ENCODE measurements at places on chromosomes 2 and 18.

- no peak for DNase-seq
Observed at GRCh38 chr2:144464730-144465129, 55.2 kb downstream of the ZEB2 start.

GRCh38 chr2:231185050-231185725, 13.2 kb upstream of the ARMC9 start:
- no peak for DNase-seq

GRCh38 chr2:172052000-172052983, 33.0 kb upstream of the DLX1 start:
- no peak for DNase-seq

GRCh38 chr2:220593526-220593925, 966.1 kb downstream of the SLC4A3 start:
- no peak for DNase-seq

DNA sequence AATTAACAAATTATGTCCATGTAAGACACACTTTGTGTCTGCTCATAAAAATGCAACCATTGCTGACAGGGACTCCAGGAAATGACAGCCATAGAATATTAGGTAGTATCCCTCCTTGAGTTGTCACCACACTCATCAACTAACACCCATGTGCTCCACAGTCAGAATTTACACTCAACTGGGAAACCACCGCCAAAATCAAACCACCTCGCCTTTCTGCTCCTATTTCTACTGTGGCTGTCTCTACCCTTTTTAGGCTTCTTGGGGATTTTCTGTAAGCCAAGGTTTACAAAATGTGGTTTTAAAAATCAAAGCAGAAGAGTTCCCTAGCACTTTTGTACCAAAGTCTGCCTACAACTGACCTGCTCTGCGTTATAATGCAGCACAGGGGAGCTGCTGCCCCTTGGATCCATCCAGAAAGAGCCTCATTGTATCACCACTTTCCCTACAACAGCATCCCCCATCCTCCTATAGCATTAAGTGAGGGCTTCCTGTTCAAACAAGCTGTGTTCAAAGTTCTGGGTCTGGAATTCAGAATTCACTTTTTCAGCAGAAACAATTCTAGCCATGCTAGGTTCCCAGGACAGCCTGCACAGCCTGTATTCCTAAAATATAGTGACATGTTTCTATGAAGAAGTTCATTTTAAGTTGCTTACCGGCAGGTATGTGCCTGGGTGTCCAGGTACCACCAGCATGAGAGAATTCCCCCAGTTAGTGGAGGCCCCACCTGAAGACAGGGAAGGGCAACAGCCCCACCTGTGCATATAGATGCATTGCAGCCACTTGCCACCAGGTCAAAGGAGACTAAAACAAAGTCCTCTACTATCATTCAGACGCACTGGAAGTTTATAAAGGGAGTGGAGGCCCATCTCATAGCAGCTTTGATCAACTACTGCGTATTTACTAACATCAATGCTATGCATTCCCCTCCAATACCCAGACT, 104.3 kb downstream of the MYO5B start:
- DNase-seq: no peak

- no peak for DNase-seq
Observed at GRCh38 chr2:159515441-159515840, 100.9 kb downstream of the BAZ2B start.

DNA sequence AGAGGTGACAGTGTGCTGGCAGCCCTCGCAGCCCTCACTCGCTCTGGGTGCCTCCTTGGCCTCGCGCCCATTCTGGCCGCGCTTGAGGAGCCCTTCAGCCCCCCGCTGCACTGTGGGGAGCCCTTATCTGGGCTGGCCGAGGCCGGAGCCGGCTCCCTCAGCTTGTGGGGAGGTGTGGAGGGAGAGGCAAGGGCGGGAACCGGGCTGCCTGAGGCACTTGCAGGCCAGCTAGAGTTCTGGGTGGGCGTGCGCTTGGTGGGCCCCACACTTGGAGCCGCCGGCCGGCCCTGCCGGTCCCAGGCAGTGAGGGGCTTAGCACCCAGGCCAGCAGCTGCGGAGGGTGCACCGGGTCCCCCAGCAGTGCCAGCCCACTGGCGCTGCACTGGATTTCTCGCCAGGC, 1480.9 kb upstream of the SLC39A10 start:
- DNase-seq: no peak

DNA sequence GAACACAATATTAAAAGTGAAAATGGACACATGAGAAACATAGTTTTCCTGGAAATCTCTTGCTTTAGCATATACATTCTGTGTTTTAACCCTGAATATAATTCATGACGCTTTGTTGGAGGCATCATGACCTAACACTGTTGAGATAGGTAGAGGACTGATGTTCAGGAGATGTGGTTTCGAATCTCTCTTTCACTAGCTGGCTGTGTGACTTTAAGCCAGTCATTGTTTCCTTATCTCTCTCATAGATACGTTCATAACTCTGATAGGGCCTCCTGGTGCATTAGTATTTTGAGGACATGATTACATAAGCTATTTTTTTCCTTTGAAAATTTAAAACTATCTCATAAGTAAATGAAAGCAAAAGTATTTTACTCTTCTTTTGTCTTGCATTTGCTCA, 179.0 kb upstream of the DTNA start:
- no peak for DNase-seq

- DNase-seq: no peak
Observed at GRCh38 chr2:85748039-85748734, 5.6 kb upstream of the ATOH8 start.

GRCh38 chr2:238330391-238330790, 10.1 kb downstream of the TRAF3IP1 start:
- no peak for DNase-seq

DNA sequence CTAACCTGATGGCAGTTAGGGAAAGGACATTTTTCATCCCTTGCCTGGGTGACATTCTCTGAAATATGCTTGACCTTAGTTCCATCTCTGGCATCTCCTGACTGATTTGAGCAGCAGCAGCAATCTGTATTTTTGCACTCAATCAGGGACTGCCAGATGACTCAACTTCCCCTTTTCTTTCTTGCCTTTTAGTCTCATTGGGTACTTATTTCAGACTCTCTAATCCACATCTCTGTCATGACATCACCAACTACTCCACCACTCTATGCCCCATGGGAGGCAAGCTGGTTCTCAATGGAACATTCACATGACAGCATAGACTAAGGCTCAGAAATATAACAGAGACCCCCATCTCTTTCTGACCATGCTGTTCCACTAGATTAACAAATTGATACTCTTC, 254.2 kb downstream of the RIT2 start:
- DNase-seq: no peak

DNA sequence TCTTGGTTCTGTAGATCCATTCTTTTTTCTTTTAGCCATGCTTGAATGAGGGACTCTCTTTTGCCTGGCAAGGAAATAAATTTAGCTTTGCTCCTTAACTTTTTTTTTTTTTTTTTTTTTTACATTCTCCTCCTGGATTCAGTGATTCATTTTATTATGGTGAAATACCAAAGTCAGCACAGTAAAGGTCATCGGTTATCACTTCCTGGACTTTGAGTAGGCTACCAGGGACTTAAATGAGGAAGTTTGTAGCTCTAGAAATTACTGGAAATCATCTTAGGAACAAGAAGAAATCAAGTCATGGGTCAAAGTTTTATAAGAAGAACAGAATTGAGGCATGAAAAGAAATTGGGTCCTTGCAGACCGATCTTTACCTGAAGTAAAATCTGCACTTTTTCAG, 75.0 kb downstream of the SOCS6 start:
- DNase-seq: no peak

DNA sequence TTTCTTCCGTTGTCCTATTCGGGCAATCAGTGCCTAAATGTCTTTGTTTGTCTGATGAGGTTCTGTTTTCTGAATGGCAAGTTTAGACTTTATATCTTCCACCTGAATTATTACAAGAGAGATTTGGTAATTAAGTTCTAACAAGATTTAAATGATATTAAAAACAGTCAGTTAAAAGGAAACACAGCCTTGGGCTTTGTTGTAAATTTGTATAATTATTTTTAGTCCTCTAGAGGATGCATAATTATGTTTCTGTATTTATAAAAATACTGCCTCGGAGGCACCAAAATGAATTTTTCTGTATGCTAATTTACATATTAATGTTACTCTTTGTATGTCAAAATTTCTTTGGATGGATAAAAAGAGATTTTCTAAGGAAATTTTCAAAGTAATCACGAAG, 136.7 kb downstream of the CDCA7 start:
- DNase-seq: no peak

- DNase-seq: no peak
Observed at GRCh38 chr2:128775914-128776285, 457.2 kb upstream of the HS6ST1 start.

DNA sequence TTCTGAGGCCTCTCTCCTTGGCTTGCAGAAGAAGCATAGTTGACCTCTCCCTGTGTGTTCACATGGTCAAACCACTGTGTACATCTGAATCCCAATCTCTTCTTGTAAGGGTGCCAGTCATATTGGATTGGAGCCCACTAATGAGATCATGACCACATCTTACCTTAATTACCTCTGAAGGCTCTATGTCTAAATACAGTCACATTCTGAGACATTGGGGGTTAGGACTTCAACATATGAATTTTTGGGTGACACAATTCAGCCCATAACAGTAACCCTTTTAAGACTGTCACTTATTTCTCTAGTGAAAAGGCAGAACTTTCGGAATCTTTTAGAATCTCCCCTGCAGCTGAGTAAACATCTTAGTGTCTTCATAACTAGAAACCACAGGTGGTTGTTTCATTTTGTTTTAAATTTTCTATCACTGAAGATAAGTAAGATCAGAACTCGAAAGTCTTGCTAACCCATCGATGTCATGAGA, 33.3 kb downstream of the BMP10 start:
- DNase-seq: no peak

DNA sequence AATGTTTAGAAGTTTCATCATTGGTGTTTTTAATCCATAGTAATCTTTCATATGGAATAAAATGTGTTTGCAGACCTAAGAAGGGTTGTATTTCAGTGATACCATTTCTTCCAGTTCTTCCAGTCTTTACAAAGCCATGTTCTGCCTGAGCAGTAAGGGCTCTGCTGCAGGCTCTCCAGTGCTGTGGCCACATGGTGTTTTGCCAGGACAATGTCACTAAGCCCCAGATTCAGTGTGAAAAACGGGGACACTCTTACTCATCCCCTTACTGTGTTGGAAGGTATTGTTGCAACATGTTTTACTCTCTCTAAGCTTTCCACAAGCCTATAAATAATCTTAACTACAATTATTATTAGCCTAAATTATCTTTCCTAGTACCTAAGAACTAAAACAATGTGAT, 481.4 kb upstream of the CDH7 start:
- no peak for DNase-seq

GRCh38 chr18:24054130-24054529, 39.6 kb downstream of the TTC39C start:
- DNase-seq: no peak

GRCh38 chr2:218585541-218585940, 16.9 kb downstream of the CNOT9 start:
- no peak for DNase-seq

DNA sequence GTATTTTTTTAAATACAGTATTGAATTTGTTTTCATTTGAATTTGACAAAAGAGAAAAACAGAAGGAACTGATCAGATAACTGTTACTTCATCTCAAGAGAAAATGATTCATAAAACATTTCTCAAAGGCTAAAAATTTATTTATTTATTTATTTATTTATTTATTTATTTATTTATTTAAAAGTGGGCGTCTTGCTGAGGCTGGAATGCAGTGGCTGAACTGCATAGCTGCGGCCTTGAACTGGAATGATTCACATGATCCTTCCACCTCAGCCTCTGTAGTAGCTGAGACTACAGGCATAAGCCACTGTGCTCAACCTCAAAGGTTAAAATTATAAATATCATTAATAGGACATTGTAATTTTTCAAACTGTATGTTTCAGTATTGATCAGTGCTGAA, 4.5 kb upstream of the PUM2 start:
- DNase-seq: no peak

- DNase-seq: no peak
Observed at GRCh38 chr2:130878933-130879332, 42.2 kb downstream of the ARHGEF4 start.

GRCh38 chr2:178195390-178196166, 1.3 kb downstream of the OSBPL6 start:
- DNase-seq: no peak

DNA sequence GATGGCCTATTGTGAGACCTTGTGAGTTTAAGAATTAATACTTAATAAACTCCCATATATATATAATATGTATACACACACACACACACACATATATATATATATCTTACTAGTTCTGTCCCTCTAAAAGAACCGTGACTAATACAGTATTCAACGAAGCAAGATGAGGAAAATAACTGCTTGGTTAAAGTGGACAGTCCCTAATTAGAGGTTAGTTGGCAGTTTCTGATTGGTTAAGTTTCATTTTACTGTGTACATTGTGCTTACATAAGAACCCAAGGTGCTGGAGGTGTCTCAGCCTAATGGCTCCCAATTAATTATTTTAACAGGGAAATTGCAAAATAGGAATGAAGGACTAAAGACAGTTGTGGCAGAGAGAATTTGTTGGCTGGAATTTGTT, 132.1 kb downstream of the STRN start:
- no peak for DNase-seq

DNA sequence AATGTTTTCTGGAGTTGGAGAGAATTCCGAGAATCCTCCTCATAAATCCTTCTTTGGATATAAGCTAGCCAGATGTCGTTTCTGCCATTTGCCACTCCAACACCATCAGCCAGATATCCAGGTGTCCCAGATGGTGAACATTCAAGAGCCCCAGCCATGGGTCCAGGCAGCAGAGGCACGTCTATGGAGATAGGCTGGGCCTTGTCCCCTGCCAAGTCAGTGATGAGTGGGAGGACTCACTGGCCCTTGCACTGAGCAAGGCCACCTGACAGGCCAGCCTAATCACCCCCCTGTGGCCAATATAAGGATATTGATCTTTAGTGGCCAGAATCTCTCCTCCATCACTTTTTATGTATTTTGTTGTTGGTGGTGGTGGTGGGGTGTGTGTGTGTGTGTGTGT, 28.0 kb downstream of the ARID5A start:
- DNase-seq: no peak

GRCh38 chr2:113134717-113135116, 7.3 kb downstream of the IL1RN start:
- DNase-seq: no peak

DNA sequence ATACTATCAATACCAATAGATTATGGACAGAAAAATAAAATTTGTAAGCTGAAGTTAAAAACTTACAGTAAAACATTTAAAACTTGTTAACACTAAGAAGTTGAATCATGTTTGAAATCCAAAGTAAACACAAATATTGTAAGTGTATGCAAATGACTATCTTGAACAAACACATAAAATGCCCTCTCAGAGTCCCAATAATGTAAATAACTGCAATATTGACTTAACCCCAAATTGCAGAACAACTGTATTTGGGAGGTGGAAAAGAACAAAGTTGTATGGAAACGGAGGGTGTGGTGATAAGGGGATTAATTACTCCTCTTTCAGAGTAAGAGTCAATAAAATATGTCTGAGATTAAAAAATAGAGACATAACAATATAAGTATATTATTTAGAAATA, 140.0 kb upstream of the NOL4 start:
- DNase-seq: no peak

Measured in NCI-H1694 (cell line).